ENCODE measurements at places on chromosomes 5 and 9.

DNA sequence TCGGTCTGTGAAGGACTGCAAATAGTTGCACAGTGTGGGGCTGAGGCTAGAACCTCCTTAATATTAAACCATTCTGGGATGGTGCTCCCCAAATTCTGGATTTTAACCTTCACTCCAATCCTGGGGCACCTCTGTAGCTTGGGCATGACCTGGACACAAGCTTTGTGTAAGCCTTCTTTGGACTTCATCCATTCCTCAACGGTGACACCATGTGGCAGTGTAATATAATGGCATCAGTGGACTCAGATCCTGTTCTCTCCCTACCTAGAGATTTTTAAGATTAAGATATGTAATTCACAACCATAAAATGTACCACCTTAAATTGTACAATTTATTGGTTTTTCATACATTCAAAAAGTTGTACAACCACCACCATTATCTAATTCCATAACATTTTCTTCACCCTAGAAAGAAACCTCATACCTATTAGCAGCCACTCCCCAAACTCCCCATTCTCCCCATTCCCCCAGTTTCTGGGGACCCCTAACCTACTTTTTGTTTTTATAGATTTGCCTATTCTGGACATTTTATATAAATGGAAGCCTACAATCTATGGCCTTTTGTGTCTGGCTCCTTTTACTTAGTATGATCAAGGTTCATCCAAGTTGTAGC lies 4.8 kb upstream of the PLGRKT start:
- DNase-seq = no peak

DNA sequence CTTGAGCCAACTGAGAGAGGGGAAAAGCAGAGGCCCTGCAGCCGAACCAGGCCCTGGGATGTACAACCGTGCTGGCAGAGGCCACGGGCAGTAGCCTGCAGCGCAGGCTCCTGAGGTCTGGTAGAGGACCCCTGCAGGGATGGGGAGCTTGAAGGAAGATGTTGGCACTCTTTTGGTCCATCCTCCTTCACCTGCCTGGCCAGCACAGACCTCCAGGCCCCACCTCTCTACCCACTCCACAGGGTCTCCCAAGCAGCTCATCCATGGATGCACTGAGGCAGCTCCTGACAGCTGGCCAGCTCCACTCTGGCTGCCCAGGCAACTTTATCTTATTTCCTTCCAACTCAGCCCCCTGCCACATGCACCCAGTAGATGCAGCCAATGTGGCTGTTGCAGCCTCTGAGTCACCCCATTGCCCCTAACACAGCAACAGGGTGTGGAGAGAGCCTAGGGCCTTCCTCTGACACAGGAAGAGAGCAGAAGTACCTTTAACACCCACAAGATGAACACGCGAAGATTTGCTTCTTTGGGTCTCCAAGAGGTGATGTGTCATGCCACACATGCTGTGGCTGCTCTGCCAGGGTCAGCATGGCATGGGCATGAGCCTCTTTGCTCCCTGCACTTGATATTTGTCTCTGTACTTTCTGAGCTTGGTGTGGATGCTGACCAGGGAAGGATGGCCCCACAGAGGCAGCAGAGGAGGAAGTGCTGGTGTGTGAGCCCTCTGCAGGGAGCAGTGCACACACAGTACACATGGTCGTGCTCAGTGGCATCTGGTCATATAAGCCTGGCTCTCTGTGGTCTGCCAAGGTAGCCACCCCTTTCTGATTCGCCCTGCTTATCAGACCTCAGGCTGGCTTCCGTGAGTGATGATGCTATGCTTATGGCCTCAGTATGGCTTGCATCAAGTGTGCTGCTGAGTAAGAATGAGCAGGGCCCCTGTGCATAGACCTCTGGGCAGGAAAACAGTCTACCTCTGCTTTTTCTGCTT lies 117.2 kb downstream of the NRG2 start:
- DNase-seq = no peak

- DNase-seq = no peak
Observed at GRCh38 chr9:132753593-132753880, 83.3 kb downstream of the GTF3C4 start.

- DNase-seq = no peak
Observed at GRCh38 chr9:114049441-114050225, 28.5 kb downstream of the AMBP start.

DNA sequence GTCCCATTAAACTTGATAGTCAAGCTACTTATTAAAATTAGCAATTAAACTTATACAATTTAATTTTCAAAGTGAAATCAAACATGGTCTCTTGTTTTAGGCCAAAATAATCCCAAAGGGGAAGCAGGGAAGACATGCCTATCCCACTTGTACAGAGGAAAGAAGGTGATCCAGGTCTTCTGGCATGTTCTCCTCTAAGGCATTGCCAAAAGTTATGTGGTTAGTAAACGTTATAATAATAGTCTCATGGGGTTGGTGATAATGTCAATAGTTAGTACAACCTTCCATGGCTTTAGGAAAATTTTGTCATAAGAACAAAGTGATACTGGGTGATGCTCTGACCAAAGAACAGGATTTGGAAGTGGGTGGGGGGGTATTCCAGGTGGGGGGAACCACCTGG lies 52.8 kb downstream of the ROR2 start:
- no peak for DNase-seq

DNA sequence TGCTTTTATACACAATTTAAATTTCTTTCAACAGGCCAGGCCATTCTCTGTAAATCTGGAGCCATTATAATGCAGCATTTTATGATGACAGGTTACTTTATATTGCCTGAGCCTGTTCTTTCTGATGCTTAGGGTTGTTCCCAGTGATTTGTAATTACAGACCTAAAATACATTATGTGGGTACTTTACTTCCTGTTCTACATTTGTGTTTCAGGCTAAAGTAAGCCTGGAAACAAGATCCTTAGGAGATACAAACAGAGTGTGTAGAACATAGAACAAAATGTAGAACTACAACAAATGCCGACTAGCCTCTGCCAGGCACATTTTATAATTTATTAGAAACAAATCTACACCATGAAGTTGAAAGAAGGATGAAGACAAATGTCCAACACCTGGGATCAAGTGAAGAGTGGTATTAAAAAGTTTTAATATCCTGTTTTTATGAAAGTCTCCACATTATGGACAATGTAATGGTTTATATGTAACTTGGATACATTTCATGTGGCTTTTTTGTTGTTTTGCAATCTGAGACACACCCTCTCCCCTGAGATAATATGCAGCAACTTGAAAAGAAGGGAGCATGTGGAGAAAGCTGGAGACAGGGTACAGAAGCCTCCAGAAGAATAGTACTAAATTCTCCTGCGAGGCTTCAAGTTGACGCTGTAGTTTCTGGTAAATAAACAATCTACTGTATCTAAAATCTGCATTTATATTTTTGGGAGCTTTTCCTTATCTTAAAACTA lies 46.9 kb downstream of the VCAN start:
- DNase-seq = no peak

All from cortex of kidney (tissue), 1 donor.